ENCODE measurements at places on chromosomes 5 and 9.

- DNase-seq = no peak
These were observed 4.4 kb upstream of the OR2S2 start for GRCh38 chr9:35962126-35962906.

DNA sequence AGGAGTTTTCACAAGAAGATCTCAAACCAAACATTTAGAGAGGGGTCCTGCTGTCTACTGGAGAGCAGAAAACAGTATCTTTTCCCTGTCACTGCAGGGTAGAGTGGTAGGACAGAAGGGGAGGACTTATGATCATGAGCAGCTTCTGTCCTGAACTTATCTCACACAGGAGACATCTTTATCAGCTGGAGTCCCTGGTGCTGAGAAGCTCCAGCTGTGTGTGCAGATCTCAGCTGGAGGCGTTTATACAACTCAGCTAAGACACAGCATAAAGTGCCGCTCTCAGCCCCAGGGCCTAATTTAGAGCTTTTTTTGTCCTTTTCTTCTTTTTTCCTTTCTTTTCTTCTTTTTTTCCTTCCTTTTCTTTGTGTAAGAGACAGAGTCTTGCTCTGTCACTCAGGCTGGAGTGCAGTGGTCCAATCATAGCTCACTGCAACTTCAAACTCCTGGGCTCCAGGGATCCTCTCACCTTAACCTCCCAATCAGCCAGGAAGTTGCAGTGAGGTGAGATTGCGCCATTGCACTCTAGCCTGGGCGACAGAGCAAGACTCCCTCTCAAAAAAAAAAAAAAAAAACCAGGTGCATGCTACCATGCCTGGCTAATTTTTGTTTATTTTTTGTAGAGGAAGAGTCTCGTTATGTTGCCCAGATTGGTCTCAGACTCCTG lies 31.9 kb downstream of the CCDC125 start:
- DNase-seq = no peak

GRCh38 chr9:99127356-99128132 lies 22.6 kb downstream of the TGFBR1 start:
- no peak for DNase-seq

DNA sequence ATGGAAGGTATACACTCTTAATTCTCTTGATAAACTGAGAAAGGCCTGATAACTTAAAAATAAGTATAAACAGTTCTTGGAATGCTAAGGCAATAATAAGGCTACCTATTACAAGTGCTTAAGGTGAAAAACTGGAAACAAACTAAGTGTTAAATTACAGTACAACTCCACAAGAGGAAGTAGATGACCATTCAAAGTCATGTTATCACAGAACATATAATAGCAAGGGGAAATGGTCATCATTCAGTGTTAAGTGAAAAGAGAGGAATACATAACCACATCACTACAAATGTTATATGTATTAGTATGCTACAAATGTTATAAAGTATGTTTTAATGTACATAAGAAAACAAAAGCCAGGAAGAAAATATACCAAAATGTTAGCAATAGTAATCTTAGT lies 135.9 kb downstream of the CCDC192 start:
- DNase-seq = no peak

DNA sequence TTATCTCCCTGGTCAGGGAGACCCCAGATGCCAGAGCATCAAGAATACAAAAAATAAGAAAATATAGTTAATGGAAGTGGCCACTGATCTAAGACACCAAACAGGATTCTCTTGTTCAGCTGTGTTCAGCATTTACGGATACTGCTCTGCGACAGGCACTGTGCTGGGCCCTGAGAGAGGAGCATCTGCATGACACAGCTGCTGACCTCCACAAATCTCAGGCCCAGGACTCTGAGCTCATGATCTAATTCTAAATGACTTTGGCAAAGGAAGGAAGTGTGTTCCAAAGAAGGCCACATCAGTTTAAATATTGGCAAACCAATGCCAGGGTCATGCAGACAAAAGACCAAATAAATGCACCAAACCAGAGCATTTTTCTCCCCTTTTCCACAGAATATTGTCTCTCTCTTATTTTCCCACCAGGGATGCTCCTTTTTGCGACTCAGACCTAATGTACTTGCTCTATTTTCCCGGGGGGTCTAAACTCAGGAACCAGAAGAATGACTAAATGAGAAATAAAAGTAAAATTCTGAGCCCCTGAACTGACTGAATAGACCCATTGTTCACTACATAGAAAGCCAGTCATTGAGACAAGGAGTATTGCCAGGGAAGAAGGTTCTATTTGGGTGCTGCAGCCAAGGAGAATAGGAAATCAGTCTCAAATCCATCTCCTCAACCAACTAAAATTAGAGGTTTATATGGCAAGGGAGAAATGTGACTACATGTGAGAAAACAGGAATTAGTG lies 1.4 kb upstream of the AGGF1 start:
- no peak for DNase-seq

DNA sequence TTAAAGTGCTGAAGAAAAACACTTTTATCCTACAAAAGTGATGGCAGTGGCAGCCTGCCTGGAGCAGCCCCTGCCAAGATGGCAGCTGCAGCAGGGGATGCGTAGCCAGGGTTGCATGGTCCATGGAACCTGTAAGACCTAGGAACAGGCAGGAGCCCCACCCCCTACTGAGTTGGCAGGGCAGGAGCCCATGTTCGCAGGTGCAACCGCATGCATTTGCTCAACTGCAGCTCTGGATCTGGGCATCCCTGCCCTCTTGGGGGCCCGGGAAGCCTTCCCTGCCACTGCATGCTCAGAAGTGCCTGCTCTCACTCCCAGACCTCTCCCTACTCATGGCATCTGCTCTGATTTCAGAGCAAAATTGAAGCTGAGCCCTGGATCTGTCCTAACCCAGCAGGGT lies 779.6 kb downstream of the CDH18 start:
- no peak for DNase-seq

GRCh38 chr9:114995681-114996221 lies 65.4 kb upstream of the TNFSF8 start:
- no peak for DNase-seq

GRCh38 chr9:117278020-117278419 lies 136.8 kb downstream of the ASTN2 start:
- DNase-seq = peak; percentile 97

- DNase-seq = no peak
These were observed 88.0 kb downstream of the NLN start for GRCh38 chr5:65809817-65810531.

- no peak for DNase-seq
These were observed 189.1 kb downstream of the ADGRV1 start for GRCh38 chr5:90747693-90748092.

GRCh38 chr9:93184432-93185265 lies 710 bp downstream of the WNK2 start:
- no peak for DNase-seq

GRCh38 chr5:54017580-54017979 lies 292.8 kb downstream of the ARL15 start:
- no peak for DNase-seq

GRCh38 chr9:81637276-81637675 lies 52.1 kb downstream of the TLE1 start:
- DNase-seq = no peak

DNA sequence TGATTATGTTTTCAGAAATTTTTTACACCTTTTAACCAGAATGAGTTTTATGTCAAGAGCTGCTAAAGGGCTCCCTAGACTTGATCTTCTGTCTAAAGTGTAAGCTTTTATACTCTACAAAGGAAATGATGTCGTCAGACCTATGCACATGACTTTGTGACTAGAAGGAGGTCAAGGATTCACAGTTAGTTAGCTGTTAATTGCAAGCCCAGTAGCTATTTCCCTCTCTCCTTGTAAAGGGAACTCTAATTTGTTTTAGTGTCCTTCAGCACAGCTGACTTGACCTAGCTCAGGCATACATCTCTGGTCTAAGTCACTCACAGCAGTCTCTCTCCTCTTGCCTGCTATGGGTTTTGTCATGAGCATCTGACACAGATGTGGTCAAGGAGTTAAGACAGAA lies 173.5 kb upstream of the NREP start:
- DNase-seq = no peak

GRCh38 chr5:52658246-52658645 lies 129.5 kb upstream of the ITGA1 start:
- DNase-seq = no peak

DNA sequence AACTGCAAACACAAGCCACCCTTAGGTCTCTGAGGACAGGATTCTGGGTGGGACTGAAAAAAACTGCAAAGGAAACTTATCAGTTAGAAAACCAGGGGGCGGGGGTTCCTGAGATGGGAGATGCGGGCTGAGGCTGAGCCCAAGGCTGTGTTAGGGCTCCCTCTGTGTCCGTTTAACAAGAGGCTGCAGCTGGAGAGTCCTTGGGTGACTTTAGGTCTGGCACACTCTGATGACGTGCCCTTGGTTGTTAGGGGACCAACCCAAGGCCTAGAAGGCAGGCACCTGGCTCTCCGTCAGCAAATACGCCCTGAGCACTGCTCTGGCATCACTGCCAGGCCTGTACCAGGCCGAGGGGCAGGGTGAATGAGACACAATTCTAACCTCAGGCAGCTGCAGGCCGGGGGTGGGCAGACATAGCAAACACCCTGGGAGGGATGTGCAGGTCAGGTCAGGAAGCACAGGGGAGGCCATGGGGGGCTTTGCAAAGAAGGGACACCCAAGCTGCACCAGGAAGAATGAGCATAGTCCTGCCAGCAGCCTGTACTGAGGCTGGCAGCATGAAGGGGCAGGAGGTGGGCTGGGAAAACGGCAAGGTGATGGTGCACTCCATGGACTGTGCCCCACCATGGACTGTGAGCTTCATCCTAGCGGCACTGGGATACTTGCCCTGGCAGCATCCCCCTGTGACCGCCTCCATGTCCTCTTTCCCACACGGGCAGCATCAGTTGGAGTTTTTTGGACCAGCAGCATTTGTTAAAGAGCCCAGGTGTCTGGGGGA lies 137.9 kb downstream of the GABBR2 start:
- no peak for DNase-seq

- no peak for DNase-seq
These were observed 7.6 kb upstream of the ZNF300 start for GRCh38 chr5:150912312-150912814.

GRCh38 chr9:129995409-129996160 lies 47.4 kb downstream of the FNBP1 start:
- no peak for DNase-seq

- peak; percentile 18 for DNase-seq
These were observed 138.9 kb downstream of the C9orf50 start for GRCh38 chr9:129481810-129482511.

GRCh38 chr9:104776797-104777196 lies 12.9 kb downstream of the NIPSNAP3B start:
- no peak for DNase-seq

- DNase-seq = no peak
These were observed 56.1 kb downstream of the CHD1 start for GRCh38 chr5:98872674-98873073.

- peak; percentile 80 for DNase-seq
These were observed at the start of gene SPDL1 for GRCh38 chr5:169583424-169584220. TSS of gene SPDL1 (plus strand) at chr5:169583773. CDS start at chr5:169588417, 4,644 bp downstream.

DNA sequence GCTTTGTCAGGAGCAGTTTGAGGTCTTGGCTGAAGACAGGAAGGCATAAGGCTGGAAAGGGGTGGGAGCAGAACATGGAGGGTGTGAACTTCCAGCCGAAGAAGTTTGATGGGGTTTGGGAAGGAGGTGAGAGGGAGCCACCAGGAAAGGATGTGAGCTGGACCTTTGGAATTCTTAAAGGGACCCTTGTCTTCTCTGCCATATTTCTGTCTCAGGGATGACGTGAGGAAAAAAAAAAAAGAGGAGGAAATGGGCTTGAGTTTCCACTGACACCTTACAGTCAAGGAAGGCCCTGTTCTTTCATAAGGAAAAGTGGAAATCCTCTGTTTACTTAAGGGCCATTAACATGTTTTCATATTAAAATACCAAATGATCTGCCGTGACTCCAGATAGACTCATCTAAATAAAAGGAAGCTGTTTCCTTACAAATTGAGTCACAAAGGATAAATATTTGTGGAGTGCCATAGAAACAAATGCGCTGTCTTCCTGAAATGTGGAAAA lies 132.1 kb downstream of the PALM2AKAP2 start:
- no peak for DNase-seq

DNA sequence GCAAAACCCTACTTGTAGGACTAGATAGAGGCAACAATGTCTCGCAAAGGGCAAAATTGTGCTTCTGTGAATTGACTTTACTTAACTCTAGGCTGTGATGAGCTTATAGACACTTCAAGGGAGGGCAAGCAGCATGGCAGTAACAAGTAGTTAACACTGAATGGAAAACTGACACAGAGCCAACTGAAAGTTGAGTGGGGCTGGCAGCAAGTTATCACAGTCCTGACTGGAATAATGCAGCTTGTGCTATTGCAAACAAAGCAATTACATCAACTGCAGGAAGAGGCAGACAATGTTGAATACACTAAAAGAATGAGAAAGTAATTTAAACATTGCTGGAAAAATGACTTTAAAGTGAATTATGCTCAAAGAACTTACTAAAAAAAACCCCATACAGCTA lies 62.2 kb downstream of the RNF38 start:
- DNase-seq = peak; percentile 29

DNA sequence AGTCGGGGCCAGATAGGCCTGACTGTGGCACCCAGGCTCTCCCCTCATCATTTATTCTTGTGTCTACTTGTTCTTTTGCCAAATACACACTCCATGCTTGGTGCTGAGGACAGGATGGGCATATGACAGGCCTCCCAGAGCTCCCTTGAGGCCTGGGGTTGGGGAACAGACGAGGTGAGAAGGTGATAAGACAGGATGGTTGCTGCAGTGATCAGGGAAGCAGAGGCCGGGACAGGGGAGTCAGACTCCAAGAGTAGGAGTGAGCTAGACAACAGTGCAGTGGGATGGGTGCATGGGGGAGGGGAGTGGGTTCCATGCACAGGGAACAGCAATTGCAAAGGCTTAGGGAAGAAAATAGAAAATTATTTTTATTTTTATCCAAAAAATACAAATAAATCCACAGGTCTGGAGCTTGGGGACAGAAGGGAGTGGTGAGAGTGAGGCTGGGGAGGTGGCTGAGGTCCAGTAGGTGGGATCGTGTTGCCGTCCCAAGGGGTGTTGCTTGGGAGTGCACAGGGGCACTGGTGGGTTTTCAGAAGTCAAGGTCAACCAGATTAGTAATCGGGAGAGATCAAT lies 3.4 kb upstream of the AMBP start:
- DNase-seq = no peak

DNA sequence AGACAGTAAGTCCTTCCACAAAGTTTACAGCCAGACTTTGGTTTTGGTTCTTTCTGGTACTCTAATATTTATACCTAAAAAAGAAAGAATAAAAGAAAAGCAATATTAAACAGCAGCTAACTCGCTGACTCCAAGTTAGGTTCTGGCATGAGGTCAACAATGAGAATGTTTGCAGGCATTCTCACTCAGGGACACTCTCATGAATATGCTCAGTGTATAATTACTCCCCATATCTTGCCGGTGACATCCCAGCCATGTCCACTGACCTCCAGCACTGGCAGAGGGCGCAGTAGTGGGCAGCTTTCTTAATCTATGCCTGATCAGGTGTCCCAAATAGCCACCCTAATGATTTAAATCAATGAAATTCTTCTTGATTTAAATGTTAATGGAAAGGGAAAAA lies 151.5 kb downstream of the BNC2 start:
- no peak for DNase-seq

GRCh38 chr9:124839612-124840299 lies 13.5 kb upstream of the WDR38 start:
- peak; percentile 28 for DNase-seq

GRCh38 chr9:115691693-115692092 lies 461.9 kb upstream of the PAPPA start:
- no peak for DNase-seq
